Stimulated activated CD8-positive, alpha-beta memory T cell treated with anti-CD3 and anti-CD28 coated beads, Interleukin-7, amount 100 ng/mL, for 4 hours (primary cell): ENCODE measurements at places on chromosomes 3 and 15.

- no peak for DNase-seq
These were observed 57.8 kb upstream of the BOC start for GRCh38 chr3:113153499-113154107.

- DNase-seq: no peak
These were observed 60.6 kb downstream of the CD200R1L start for GRCh38 chr3:112786002-112786590.

DNA sequence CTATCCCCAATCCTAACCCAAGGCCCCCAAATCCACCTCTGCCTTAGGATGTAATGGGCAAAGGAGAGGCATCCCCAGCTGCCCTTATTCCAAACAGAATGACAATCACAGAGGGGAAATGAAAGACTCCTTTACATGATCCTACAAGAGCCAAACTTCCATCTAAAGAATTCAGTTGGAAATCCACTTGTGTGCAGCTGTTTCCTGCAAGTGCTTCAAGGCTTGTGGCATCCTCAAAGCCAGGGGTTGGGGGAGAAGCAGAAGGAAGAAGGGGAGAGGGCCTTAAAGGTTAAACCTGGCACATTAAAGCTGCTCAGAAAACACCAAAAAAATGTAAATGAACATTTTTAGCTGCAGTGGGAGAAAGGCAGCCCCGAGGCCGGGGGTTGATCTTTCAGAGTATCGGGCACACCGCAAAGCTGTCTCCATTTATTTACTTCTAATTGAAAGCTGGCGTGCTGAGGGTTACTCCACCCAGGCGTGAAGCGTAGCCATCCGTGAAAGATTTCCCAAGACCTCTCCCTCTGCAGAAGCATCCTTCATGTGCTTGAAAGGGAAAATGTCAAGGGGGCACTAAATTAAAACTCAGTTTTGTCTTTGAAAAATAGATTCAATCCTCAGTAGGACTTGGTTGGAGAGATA, 217.8 kb downstream of the SHQ1 start:
- no peak for DNase-seq

- no peak for DNase-seq
These were observed 48.6 kb upstream of the CDAN1 start for GRCh38 chr15:42785569-42785968.

DNA sequence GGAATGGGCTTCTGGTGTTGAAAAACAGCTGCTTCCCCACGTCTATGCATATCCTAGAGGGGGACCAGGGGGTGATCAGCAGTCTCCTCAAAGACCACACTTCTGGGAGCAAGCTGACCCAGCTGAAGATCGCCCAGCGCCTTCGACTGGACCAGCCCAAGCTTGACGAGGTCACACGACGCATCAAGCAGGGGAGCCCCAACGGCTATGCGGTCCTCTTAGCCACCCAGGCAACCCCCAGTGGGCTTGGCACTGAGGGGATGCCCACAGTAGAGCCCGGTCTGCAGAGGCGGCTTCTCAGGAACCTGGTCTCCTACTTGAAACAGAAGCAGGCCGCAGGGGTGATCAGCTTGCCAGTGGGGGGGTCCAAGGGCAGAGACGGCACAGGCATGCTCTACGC, 2.5 kb downstream of the RBM15B start:
- DNase-seq: no peak

DNA sequence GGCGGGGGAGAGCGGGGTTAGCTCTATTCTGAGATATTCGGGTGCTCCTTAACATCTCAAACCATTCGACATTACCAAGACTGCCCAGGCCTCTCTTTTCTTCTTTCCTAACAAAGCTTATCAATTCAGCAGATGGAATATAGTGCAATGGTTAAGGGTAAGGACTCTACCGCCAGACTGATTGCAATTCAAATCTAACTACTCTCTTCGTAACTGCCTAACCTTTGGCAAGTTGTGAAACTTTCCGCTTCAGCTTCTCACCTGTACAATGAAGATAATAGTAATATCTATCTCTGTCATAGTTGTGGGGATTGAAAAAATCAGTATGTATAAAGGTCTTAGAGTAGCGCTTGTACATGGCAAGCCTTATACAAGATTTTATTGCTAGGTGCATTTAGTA, 972 bp downstream of the UBA5 start:
- no peak for DNase-seq
